Cerebellar cortex (tissue), 1 donor: ENCODE measurements at places on chromosomes 5 and 9.

GRCh38 chr9:86354011-86354817, at the start of gene TUT7:
Gene TUT7, minus strand, starts transcription at chr9:86354410. Its CDS starts 1,211 bp downstream, at chr9:86353199.
- peak; percentile 96 for DNase-seq

DNA sequence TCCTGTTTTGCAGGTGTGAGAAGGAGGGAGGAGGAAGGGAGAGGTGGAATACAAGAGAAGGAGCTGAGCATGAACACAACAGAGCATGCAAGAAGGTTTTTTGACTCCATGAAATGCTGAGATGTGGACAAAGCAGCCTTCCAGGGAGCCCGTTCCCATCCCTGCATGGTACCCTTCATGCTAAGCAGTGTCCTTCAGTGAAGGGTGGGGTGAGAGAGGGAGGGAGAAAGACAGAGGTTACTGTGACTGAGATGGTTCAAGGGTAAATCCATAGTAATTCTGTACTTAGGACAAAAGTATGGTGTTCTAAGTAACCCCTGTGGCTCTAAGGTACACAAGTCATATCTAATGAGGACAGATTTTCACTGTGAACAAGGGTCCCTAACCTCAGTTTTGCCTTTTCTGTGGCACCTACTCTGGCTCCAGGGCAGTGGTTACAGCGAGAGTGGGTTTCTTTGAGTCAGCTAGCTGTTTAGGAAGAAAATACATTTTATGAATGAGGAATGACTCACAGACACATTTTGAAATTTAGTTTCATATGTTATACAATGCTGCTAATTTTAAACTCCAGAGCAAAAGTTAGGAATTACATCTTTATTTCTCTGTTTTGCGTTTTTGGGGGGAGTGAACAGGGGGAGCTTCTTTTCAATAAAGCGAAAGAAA, 184.9 kb upstream of the SLC12A2 start:
- no peak for DNase-seq

- no peak for DNase-seq
Observed at GRCh38 chr5:158410976-158411375, 552.0 kb upstream of the CLINT1 start.

GRCh38 chr5:51383131-51384121, at the start of gene ISL1:
Gene ISL1, plus strand, starts transcription at chr5:51383448. Its CDS starts 224 bp downstream, at chr5:51383672.
- DNase-seq = no peak

DNA sequence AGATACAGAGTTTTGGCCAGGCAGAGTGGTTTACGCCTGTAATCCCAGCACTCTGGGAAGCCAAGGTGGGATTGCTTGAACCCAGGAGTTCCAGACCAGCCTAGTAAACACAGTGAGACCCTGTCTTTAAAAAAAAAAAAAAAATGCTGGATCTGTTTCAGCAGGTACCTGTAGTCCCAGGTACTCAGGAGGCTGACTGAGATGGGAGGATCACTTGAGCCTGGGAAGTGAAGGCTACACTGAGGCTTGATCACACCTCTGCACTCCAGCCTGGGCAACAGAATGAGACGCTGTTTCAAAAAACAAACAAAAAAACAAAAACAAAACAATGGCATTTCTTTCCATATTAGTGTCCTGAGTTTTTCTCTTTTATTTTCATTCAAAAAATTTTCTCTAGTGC, 19.0 kb downstream of the UNC13B start:
- no peak for DNase-seq

- no peak for DNase-seq
Observed at GRCh38 chr5:951940-952596, 56.5 kb upstream of the NKD2 start.

DNA sequence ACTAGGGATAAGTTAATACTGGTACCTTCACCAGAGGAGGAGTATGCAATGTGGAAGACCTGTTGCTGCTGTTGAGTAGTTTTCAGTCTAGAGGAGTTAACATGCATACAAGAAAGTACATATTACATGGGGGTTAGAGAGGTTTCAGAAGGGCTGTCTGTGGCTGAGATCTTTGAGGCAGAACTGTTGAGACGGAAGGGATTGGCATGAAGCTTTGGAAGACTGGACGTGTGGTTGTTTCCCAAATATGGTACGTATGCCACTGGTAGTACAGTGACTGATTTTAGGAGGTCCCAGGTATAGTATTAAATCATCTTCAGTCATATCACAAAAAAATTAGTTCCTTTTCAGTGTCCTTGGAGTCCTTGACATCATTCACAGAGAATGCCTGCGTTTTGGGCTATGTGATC, 17.6 kb downstream of the TNFAIP8 start:
- DNase-seq = no peak

GRCh38 chr5:126339215-126339805, 83.9 kb upstream of the GRAMD2B start:
- DNase-seq = peak; percentile 78

GRCh38 chr5:168104350-168104749, 187.1 kb upstream of the WWC1 start:
- peak; percentile 51 for DNase-seq

DNA sequence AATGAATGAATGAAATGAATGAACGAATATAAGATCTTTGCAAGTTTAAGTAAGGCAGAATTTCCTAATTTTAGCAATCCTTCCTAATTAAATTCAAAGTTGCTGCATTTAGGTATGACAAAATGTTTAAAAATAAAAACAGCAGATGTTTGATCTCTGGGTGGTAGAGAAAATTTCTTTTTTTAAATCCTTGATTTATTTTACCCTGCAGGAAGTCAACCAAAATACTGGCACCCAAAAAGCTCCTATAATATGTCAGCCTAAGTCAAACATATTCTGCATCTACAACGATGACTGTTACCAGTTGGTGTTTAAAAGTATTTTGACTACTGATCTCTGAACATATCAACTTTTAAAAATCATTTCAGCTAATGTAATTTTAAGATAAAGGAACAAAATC, 58.4 kb downstream of the TTC39B start:
- peak; percentile 75 for DNase-seq

DNA sequence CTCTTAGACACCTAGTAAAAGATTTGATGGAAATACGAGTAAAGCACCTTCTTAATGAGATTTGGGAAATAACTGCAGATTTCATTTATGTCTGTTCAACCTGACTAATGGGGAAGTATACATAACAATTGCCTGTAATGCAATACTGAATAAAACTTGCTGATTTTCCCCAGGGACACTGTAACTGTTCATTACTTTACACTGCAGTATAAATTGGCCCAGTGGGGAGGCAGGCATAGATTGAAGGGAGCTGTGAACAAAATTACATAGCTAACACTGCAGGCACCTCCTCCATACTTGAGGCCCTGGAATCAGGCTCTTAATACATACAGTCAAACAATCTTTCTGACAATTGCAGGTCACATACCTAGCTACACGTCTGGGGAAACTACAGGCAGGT, 216.2 kb downstream of the PTPRD start:
- no peak for DNase-seq

DNA sequence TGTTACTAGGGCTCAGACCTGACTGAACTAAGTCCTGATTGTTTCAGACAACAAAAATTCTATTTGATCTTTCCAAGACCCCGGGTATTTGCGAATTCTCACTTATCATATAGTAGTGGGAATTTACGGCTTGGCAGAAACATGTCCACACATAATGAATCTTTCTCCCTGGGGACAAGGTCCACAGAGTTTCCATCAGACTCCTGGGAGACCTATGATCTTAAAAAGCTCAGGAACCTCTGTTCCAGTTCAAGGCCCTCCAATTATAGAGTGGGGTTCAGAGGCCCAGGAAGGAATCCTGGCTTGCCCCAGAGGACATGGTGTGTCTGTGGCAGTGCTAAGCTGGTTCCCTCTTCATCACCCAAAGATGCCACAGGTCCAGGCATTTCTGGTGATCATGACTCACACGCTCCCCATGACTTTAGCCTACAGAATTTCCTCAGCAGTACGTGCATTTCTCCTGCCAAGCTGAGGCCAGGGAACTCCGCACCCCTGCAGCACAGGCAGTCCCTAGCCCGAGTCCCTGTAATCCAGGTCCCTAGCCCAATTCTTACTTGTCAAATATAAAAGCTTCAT, 12.6 kb downstream of the RAPGEF1 start:
- no peak for DNase-seq

GRCh38 chr9:98132158-98132557, 13.1 kb upstream of the TRIM14 start:
- DNase-seq = peak; percentile 7

DNA sequence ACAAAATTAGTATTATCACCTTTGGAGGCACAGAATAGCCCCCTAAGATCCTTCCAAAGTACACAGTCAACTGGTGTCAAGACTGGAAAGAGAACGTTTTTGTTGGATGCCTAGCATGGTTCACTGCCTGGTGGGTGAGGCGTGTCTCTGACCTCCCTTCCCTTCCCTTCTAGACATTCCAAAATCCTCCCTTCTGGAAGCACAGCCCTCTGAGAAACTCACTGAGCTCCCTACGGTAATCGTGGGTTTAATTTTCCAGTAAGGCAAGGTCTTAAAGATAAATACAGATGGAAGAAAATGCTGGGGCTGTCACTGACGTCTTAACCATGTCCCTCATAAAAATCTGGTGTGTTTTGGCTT, 138.8 kb downstream of the LIFR start:
- no peak for DNase-seq

DNA sequence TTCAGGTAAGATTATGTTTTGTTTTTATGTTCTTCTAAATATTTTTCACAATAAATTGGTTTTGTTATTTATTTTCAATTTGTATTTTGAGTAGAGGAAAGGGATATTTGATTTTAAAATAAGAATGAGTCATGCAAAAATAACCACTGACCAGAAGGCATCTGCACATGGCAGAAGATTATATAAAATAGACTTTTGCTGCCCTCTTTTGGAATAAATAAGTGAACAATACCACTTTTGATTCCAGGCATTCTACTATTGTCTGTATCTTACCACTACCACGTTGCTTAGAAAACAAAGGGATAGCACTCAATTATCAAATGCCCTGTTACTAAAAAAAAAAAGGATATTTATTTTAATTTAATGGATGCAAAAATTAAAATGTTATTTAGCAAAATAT, 227.3 kb upstream of the ITGA1 start:
- no peak for DNase-seq

GRCh38 chr5:33901156-33901555, 9.4 kb upstream of the ADAMTS12 start:
- DNase-seq = no peak

DNA sequence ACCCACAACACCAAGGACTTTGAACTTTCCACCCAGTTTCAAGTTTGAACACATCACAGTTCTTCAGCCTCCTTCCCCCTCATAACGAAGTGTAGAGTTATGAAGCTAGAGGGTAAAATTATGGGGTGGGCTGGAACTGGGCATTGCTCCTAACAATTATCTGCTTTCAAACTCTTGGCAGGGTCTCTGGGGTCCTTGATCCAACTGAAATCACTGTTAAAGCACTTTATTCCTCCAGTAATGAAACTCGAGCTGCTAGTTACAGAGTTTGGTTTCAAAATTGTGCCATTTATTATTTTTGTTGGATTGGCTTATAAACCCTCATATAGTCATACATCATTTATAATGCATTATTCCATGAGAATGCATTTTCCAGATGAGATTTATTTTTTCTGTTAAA, 158.5 kb downstream of the RGS3 start:
- no peak for DNase-seq

DNA sequence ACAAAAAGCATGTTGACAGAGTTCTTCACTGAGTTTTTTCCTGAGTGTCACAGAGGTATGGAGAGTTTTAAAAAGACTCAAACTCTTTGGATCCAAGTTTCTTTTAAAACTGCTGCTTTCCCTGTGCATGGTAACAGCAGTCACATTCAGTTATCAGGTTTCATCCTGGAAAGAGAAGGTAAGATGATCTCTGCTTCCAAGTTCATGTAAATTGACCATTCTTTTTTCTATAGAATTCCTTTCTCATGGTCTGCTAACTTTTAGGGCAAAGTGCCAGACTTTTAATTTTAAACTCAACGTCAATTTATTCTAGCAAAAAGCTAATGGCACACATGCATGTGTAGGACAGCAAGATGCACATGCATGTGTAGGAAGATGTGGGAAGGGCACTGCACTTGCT, 52.5 kb upstream of the PRLR start:
- no peak for DNase-seq

DNA sequence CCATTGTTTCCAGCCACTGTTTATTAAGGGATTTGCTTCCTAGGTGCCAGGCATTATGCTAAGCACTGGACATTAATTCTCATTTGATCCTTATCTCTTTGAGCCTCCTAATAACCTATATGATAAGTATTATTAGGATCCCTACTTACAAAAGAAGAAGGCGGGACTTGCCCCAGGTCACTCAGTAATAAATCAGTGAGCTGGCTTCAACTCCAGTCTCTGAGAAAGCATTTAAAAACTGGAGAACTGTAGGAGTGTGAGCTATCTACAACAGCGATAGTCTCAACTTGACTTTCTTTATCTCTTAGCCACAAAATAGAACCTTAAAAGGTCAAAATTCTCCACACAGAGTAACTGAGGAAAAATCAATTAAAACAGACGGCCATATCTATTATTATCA, 155.0 kb downstream of the GNAQ start:
- no peak for DNase-seq

DNA sequence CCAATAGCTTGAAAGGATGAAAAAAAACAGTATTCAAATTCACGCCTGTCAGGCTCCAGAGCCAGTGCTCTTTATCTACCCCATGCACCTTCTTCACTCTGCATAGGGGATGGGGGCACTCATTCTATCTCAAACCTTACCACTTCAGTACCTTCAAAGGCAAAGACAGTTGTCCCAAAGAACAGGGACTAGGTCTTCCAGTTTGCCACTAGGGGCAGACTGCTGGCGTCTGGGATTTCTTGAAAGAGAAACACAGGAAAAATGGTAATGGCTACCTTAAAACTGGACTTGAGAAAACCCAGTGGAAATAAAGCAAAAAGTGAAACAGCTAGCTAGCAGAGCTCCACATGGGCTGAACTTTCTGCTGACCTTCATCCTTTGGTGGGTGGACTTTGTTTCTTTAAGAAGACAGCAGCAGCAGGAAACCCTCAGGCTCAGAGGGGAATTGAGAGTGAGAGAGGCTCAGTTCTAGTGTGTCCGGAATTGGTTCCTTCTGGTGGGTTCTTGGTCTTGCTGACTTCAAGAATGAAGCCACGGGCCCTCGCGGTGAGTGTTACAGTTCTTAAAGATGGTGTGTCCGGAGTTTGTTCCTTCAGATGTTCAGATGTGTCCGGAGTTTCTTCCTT, 41.0 kb upstream of the SLC36A1 start:
- DNase-seq = no peak

DNA sequence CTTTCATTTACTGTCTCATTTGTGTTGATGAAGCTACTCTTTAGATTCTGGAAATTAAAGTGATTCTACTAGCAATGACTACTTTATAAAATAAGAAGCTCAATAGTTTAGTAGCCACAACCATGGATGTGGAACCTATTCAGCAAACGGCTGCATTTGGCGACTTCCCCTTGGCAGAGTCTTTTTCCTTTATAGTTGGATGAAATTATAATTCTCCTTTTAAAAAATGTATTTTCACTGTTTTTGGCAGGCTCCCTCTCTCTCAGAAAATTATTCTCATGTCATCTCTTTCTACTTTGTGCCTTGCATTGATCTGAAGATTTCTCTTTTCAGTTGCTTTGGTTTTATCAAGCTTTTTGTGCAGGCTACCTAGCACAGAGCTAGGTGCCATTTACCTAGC, 50.6 kb upstream of the KCNN2 start:
- DNase-seq = no peak

- no peak for DNase-seq
Observed at GRCh38 chr9:83419961-83420360, 118.2 kb downstream of the FRMD3 start.
